MCF 10A (cell line): ENCODE measurements at places on chromosomes 5 and 9. TPM values are rescaled to one million over a fixed set of nuclear protein-coding genes. Genes with fewer than 3 reads are reported as not detected.

The HNRNPH1 gene
- 907 and 981 TPM in 2 replicates for total RNA-seq

The INSL4 gene
- not detected in 2 replicates for total RNA-seq

The GPR151 gene
- total RNA-seq, result not detected in 2 replicates

The HTR4 gene
- not detected in 2 replicates for total RNA-seq

The GABRA1 gene
- total RNA-seq, result not detected in 2 replicates

The ALDH1A1 gene
- not detected in 2 replicates for total RNA-seq
